ENCODE measurements at places on chromosomes 3 and 15.
A peak's percentile ranks its signal among the peaks of the same experiment; 100 is the strongest.

DNA sequence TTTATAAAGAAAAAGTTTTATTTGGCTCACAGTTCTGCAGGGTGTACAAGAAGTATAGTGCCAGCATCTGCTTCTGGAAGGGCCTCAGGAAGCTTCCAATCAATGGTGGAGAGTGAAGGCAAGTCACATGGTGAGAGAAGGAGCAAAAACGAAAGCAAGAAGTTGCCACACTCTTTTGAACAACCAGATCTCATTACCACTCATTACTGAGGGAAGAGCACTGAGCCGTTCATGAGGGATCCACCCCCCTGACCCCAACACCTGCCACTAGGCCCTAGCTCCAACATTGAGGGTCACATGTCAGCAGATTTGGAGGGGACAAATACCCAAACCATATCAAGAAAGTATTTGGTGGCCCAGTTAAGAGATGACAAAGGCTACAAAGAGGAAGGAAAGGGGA lies 239.3 kb upstream of the UBE2E1 start:
- DNase-seq: no peak

DNA sequence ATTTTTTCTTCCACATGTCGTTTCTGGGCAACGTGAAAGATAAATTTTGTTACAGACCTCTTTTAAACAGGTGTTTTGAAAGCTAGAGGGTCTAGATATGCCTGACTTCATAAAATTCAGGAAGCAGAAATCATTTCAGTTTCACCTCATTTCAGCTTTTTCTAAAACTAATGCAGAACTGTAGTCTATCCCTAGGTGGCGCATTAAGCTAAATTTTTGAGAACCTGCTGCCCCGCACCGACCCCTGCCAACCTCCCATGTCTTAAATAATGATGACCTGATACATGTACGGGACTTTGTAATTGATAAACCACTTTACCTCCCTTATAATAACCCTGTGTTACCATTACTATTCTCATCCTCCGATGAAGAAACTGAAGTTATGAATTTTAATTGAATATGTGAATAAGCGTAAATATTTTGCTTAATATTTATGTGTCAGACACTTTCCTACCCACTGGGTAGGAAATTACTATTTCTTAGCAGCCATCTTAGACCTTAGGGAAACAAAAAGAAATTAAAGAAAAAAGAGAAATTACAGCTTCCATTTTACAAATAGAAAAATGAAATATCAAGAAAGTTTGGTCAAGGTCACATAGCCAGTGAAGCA lies 78.7 kb upstream of the GCNT3 start:
- peak; percentile 31 for DNase-seq

DNA sequence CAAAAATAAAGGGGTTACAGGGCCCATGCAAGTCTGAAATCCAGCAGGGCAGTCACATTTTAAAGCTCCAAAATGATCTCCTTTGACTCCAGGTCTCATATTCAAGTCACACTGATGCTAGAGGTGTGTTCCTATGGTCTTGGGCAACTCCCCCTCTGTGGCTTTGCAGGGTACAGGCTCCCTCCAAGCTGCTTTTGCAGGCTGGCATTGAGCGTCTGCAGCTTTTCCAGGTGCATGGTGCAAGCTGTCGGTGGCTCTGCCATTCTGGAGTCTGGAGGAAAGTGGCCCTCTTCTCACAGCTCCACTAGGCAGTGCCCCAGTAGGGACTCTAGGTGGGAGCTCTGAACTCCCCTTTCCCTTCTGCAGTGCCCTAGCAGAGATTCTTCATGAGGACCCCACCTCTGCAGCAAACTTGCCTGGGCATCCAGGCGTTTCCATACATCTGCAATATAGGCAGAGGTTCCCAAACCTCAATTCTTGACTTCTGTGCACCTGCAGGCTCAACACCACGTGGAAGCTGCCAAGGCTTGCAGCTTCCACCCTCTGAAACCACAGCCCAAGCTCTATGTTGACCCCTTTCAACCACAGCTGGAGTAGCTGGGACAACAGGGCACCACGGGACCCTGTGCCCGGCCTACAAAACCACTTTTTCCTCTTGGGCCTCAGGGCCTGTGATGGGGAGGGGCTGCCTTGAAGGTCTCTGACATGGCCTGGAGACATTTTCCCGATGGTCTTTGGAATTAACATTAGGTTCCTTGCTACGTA lies 80.1 kb upstream of the PLSCR5 start:
- DNase-seq: no peak

DNA sequence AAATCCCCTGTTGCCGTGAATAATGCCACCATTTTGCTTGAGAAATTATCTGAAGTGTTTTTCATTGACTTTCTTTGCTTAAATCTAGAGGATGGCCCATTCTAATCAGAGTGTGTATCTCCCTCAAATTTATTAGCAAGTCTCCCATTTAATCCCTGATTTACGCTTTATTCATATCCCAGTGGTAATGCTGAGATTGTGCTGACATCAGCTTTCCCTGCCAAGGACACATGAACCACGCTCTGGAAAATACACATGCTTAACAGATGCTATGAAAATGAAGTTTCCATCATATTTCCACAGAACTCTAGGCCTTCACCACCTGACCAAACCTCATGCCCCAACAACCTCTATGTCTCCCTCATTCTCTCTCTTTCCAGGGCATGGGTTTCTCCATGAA lies 545.4 kb downstream of the TUSC7 start:
- no peak for DNase-seq

DNA sequence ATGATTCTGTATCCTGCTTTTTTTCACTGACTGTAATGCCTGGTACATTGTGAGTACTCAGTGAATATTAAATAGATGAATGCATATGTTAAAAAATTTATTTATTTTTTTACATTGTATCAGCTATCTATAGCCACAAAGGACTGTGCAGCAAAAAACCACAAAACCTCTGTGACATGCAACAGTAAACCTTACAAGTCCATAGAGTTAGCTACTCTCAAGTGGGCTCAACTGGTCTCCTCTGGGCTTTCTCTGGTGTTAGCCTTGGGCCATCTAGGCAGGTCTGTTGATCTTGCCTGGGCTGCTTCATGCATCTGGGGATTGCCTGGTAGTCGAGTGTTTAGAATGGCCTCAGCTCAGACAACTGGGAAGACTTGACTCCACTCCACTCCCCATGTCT lies 35.3 kb downstream of the OTOL1 start:
- DNase-seq: no peak

GRCh38 chr15:90160781-90161727 lies 40.1 kb upstream of the SEMA4B start:
- no peak for DNase-seq

Measured in H4 (cell line).